ENCODE measurements at places on chromosomes 16 and 17.

- DNase-seq: no peak
These were observed 20.4 kb downstream of the COTL1 start for GRCh38 chr16:84597528-84597896.

GRCh38 chr17:75319904-75320691 lies 30.9 kb upstream of the SLC25A19 start:
- DNase-seq: no peak

DNA sequence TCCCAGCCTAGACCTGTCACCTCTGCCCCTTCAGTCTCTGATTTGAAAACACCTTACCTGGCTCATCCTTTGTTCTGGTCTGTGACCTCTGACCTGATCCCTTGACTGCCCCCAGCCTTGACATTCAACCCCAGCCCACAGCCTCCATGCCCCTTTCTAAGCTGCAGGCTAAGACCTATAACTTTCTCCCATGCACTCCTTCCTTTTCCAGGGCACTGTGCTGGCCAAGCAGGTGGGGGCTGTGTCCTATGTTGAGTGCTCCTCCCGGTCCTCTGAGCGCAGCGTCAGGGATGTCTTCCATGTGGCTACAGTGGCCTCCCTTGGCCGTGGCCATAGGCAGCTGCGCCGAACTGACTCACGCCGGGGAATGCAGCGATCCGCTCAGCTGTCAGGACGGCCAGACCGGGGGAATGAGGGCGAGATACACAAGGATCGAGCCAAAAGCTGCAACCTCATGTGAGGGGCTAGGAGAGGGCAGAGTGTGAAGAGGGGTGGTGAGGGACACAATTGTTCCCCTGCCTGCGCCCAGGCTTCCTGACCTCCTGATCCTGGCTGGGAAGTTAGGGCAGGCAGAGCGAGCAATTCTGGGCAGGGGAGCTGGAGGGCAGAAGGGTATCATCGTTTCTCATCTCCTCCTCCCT lies 3.3 kb downstream of the RND2 start:
- DNase-seq: no peak

DNA sequence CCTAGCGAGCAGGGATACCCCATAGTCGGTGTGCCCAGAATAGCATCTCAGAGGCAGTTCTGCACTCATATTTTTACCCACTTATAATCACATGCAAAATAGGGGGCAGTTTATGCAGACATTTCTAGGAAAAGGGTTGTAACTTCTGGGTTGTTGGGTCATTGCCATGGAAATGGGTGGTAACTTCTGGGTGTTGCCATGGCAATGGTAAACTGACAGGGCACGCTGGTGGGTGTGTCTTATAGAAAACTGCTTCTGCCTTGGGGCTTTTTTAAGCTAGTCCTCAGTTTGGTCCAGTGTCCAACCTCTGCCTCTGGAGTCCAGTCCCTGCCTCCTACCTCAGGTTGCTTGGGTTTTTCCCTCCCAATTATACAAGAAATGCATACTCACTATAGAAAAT lies 7.4 kb upstream of the SPAG9 start:
- no peak for DNase-seq

GRCh38 chr17:65441053-65441605 lies 120.3 kb downstream of the AXIN2 start:
- no peak for DNase-seq

DNA sequence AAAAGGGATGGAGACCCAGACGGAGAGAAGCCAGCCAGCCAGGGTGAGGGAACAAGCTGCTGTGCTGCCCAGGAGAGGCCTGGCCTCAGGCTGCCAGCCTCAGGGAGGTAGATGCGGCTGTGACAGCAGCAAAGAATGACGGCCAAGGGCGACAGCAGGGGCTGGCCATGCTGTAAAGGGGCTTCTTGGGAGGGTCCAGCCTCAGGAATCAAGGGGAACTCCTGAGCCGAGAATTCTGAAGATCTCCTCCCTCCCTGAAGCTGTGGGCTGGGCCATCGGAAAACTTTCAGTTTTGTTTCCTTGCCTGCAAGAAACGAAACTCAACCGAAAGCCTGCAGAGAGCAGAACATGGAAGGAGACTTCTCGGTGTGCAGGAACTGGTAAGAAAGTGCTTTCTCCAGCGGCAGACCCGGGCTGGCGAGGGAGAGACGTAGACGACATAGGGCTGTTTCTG lies at the start of gene XAF1:
Gene XAF1, plus strand, starts transcription at position 316 of the 454 bp plus-strand sequence. Its CDS starts 33 bp downstream, at position 349.
- no peak for DNase-seq

- DNase-seq: no peak
These were observed 47.9 kb upstream of the SREBF1 start for GRCh38 chr17:17884391-17885357.

GRCh38 chr16:30340621-30341020 lies 14.5 kb downstream of the CD2BP2 start:
- DNase-seq: no peak

GRCh38 chr17:74957935-74958740 lies 14.4 kb downstream of the HID1 start:
- no peak for DNase-seq

DNA sequence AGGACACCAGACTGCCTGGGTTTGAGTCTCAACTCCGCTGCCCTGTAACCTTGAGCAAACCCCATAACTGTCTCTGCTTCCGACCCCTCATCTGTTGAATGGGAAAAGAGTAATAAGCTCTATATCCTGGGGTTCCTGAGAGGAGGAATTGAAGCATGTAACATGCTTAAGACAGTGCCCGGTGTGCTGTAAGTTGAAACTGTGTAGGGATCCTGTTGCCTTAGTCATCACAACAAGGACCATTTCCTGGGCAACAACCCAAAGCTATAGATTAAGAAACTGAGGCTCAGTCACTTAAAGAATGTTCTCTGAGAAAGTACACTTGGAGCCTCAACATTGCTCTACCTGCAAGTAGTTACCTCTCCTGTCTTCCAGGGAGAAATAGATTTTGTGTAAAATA lies 23.0 kb downstream of the CDH13 start:
- no peak for DNase-seq

DNA sequence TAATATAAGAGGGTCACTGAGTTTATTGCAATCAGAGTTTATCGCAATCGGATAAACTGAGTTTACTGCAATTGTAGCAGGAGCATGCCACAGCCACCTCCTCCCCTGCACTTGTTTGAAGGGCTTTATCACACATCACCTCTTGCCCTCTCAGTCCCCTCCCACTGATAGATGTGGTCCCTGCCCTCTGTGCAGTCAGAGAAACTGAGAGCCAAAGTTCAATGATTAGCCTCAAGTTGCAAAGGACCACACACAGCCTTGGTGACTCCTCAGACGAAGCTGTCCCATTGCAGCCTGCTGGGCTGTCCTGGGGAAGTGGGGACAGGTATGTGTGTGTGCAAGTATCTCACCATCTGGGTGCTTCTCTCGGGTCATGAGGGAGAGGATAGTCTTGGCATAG lies 13.6 kb downstream of the ACLY start:
- no peak for DNase-seq

DNA sequence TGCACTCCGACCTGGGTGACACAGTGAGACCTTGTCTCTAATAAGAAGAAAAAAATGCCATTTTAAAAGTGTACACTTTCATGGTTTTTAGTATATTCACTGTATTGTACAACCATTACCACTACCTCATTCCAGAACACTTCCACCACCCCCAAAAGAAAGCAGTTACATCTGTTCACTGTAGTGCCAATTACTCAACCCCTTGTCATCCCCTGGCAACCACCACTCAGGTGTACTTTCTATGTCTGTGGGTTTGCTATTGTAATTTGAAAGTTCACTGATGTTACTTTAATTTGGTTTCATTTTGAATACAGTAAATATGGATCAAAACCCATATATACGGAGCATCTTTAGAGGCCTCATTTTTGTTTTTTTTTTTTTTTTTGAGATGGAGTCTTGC lies 6.1 kb downstream of the ZG16 start:
- no peak for DNase-seq

DNA sequence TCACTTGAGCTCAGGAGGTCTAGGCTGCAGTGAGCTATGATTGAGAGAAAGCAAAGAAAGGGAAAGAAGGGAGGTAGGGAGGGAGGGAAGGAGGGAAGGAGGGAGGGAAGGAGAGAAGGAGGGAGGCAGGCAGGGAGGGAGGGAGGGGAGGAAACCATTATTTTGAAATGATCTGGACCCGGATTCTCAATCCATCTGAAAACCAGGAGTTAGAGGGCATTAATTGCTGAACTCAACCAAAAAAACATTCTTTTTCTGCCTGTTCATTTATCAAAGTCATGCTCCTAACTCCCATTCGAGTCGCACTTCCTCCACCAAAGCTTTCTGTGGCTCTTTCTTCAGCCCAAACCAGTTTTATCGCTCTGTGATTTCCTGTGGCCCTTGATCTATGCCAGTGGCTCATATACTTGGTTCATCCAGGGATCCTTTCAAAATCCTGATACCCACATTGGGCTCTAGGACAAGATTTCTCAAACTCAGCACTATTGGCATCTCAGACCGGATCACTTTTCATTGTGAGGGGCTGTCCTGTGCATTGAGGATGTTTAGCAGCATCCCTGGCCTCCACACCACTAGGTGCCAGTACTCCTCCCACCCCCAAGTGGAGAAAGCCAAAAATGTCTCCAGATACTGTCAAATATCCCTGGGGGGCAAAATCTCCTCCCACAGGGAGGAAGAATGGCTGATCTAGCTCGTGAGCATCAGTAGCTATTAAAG lies 38.2 kb downstream of the CMTM4 start:
- no peak for DNase-seq

DNA sequence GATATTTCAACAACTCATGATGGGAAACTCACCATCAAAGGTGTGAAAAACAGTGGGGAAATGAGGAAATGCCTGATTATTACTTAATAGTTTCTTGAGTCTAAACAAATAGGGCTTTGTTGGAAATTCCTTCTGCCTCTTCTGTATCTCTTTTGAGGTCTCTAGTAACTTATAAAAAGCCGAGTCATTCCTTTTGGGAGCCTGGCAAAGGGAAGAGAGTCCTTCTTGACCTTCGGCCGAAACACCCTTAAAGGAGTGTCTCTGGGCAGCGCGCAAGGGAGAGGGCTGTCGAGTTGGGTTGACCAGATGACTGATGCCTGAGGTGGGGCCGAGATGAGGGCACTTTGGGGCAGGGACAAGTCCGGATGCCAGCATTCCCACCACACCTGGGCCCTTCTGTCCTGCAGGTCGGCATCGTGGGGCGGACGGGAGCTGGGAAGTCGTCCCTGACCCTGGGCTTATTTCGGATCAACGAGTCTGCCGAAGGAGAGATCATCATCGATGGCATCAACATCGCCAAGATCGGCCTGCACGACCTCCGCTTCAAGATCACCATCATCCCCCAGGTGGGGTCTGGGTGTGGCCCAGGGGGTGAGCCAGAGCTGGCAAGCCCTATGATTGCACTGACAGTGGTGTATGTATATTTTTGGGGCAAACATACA lies 89.2 kb downstream of the ABCC6 start:
- no peak for DNase-seq

DNA sequence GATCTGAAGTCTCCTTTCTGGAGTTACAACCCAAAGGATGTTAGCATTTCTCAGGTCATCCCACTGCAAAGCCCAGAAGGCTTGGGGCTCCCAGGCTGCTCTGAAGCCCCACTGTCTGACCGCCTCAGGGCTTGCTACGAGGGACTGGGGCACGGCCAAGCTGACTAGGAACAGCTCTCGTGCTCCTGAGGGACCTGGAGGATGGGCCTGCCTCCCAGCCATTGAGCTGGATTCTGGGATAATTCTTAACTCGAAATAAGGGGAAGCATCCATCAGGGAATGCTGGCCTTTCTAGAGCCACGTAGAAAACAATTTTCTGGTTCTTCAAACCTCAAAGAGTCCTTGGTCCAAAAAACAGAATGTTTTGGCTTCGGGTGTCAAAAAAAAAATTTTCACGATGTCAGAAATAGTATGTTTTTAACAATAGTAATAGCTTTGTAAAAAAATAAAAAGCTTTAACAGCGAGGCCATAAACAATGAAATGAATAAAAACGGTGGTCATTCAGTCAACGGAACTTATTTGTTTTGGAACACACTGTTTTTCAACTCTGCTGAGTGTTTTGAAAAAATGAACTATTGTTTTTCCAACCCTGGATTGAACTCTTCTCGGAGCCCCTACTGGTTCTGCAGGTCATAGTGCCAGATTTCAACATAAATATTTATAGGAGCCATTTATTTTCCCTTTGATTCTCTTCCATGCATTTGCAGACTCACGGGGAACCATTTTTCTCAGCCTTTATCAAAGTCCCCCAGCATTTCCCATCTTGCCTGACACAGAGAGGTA lies 16.4 kb upstream of the HERPUD1 start:
- DNase-seq: no peak

DNA sequence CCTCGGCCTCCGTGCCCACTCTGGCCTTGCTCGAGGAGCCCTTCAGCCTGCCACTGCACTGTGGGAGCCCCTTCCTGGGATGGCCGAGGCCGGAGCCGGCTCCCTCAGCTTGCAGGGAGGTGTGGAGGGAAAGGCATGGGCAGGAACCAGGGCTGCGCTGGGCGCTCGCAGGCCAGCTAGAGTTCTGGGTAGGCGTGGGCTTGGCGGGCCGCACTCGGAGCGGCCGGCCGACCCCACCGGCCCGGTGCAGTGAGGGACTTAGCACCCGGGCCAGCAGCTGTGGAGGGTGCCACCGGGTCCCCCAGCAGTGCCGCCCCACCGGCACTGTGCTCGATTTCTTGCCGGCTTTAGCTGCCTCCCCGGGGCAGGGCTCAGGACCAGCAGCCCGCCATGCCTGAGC lies 101.0 kb upstream of the IRX5 start:
- no peak for DNase-seq

DNA sequence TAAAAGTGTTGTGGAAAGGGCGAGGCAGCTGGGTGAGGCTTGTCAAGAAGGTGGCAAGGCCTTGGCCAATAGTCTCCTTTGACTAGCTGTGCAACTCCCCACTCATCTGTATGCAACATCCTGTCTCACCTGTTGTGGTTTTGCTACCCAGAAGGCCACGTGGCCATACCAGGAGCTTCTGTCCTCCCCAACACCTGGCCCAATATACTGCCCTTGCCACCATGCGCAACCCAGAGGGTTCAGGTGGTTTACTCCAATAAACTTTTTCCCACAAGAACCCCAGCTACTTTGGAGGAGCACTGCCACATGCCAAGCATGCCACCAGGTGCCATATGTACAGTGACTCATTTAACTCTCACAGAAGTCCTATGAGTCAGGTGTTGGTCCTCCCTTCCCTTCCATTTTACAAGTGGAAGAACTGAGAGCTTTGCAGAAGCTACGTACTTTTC lies 10.2 kb downstream of the MYO19 start:
- DNase-seq: no peak

GRCh38 chr17:60129164-60129563 lies 20.6 kb upstream of the CA4 start:
- DNase-seq: no peak

DNA sequence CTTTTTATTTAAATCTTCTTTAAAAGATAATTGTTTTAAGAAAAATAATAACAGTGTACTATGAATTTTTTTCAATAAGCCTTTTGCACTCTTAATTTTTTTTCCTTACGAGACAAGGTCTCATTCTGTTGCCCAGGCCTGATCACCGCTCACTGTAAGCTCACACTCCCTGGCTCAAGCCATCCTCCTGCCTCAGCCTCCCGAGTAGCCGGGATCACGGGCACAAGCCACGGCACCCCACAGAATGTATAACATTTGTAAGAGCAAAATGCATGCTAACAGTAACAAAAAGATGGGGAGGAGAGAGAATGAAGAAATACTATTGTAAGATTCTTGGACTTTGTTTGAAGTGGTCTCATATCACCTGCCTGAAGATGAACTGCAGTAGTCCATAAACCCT lies 126.9 kb upstream of the CHMP6 start:
- DNase-seq: no peak

GRCh38 chr16:4293822-4294457 lies 21.1 kb upstream of the TFAP4 start:
- DNase-seq: no peak

- no peak for DNase-seq
These were observed 4.6 kb upstream of the GHDC start for GRCh38 chr17:42198897-42199296.

- DNase-seq: no peak
These were observed 1.3 kb upstream of the MPG start for GRCh38 chr16:76535-77272.
